ENCODE measurements at places on chromosomes 16 and 17.
A peak's percentile ranks its signal among the peaks of the same experiment; 100 is the strongest.

GRCh38 chr17:50816771-50817751 is 18.3 kb upstream of the WFIKKN2 start:
- no peak for DNase-seq

DNA sequence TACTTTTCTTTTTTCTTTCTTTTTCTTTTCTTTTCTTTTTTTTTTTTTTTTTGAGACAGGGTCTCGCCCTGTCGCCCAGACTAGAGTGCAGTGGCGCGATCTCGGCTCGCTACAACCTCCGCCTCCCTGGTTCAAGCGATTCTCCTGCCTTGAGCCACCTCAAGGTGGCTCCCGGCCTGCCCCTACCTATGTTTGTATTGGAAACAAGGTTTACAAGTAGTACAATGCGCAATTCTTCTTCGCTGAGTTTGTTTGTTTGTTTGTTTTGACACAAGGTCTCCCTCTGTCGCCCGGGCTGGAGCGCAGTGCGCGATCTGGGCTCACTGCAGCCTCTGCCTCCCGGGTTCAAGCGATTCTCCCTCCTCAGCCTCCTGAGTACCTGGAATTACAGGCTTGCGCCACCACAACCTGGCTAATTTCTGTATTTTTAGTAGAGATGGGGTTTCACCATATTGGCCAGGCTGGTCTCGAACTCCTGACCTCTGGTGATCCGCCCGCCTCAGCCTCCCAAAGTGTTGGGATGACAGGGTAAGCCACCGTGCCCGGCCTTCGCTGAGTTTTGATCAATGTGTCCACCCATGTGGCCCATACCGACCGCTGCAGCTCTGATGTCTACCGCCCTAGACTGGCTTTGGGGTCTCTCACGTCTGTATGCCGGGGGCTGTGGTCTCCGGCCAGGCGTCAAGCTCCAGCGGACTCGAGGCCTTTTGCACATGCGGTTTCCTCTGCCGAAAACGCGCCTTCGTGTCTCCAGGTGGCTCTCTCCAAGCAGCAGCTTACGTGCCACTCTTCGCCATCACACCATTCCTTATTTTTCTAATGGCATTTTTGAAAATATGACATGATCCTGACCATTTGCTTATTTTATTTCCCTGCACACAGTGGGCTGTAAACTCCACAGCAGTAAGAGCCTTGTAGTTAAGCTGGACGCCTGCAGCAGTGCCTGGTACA is 1.1 kb upstream of the YBX2 start:
- DNase-seq, result no peak

GRCh38 chr16:79393127-79393526 is 207.4 kb downstream of the MAF start:
- DNase-seq, result no peak

- peak; percentile 59 for DNase-seq
Measured at GRCh38 chr17:17729620-17730249, 48.5 kb downstream of the RAI1 start.

- DNase-seq, result peak; percentile 63
Measured at GRCh38 chr17:10844621-10845387, 6.9 kb upstream of the PIRT start.

GRCh38 chr16:28491230-28491969 is 474 bp downstream of the CLN3 start:
- peak; percentile 18 for DNase-seq

GRCh38 chr16:17602678-17603077 is 131.9 kb upstream of the XYLT1 start:
- no peak for DNase-seq

- no peak for DNase-seq
Measured at GRCh38 chr16:85901773-85902365, 2.9 kb downstream of the IRF8 start.

DNA sequence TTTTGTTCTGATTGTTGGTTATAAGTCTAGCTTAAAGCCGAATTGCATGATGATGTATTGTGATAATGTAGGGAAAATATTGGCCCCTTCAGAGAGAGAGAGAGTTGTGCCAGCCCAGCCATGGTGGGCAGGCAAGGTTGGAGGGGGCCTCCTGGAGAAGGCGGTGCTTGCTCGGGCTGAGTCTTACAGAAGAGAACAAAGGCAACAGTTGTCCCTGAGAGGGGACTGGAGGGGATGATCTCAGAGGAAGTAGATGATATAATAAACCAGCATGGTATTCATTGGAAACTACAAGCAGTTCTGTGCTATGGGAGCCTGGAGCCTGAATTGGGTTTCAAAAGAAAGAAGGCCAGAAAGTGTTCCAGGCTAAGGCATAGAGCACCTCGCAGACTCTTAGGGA is 173.8 kb downstream of the RPTOR start:
- peak; percentile 24 for DNase-seq

GRCh38 chr17:14762736-14763479 is 462.0 kb downstream of the HS3ST3B1 start:
- DNase-seq, result no peak

DNA sequence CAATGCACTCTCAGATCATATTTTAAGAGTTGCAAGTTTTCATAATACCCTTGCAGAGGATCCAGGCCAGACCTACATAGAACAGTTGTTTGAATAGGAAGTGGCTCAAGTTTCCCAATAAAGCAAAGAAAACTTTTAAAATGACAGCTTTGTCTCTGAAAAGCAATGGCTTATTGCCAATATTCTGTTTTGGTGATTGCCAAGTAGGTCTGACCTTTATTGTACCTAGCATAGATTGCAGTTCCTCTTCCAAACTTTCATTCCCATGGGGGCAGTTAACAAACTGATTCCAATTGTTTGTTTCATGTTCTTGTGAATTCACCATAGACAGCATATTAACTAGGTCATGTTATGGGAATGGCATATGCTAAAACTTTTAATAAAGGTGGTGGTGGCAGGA is 664.6 kb upstream of the CA10 start:
- no peak for DNase-seq

GRCh38 chr16:28879261-28879840 is 1.1 kb downstream of the ATP2A1 start:
- DNase-seq, result no peak

- peak; percentile 37 for DNase-seq
Measured at GRCh38 chr17:12342609-12343435, 322.1 kb downstream of the MAP2K4 start.

- DNase-seq, result peak; percentile 27
Measured at GRCh38 chr16:11583889-11584565, 2.7 kb downstream of the LITAF start.

GRCh38 chr16:23500862-23501225 is 9.4 kb downstream of the GGA2 start:
- no peak for DNase-seq

- no peak for DNase-seq
Measured at GRCh38 chr16:47016700-47017133, 43.2 kb upstream of the DNAJA2 start.

Measured in kidney tubule cell (primary cell).